ENCODE measurements at places on chromosomes 6 and 20.

DNA sequence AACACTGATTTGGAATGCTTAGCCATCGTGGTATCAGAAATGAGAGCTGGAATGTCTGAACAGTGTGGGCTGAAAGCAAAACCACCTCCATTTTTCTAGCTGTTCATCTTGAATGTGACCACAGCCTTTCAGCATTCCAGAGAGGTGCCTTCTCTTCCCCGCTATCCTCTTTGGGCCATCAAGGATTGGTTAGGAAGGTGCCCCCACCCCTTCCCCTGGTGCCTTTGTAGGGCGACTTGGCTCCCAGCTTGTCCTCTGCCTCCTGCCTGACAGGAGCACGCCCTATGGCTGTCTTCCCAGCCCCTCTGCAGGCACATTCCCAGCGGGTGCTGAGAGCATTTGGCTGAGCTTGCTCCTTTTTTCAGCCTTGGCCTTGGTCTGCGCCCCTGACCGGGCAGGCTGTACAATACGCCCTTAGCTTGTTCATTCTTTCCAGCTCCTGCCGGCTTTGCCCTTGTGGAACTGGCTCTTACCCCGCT lies 97.5 kb downstream of the ARMC2 start:
- DNase-seq, result no peak

DNA sequence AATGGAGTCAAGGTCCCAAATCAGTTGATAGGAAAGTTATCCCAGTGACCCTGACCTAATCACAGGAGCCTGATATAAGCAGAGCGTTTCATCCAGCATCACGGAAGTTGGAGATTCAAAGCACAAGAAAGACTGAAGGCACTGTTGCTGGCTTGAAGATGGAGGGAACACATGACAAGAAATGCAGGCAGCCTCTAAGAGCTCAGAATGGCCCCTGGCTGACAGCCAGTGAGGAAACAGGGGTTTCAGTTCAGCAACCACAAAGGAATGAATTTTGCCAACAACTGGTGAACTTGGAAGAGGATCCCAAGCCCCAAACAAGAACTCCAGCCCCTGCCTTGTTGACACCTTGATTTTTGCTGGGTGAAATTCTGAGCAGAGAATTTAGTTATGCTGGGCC lies 778.5 kb downstream of the MAFB start:
- peak; percentile 39 for DNase-seq

DNA sequence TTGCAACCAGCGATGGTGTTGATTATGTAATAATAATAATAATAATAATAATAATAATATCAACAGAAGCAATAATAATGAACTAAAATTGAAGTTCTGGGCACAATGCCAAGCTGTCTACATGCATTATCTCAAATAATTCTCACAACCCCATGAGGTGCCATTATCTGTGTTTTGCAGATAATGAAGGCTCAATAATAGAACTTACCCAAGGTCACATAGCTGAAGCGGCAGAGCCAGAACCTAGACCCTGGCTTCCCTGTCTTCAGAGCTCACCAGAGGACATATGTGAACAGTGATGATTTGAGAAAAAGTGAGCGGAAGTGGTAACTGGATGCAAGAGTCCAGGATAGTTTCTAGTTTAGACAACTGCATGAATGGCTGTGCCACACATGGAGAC lies 91.0 kb downstream of the HIVEP1 start:
- DNase-seq, result no peak

DNA sequence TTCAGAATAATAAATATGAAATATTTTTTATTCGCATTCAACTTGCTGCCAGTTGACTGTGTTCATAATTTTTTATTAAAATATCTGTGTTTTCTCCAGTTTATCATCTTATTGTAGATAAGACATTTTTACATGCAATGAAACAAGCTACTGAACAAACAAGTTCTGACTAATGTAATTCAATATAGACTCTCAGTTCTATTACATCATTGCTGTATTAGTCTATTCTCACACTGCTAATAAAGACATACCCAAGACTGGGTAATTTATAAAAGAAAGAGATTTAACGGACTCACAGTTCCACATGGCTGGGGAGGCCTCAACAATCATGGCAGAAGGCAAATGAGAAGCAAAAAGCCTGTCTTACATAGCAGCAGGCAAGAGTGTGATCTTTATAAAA lies 1357.7 kb upstream of the CITED2 start:
- DNase-seq, result no peak

- DNase-seq, result no peak
These were observed 28.0 kb upstream of the MCM9 start for GRCh38 chr6:118963003-118963402.

DNA sequence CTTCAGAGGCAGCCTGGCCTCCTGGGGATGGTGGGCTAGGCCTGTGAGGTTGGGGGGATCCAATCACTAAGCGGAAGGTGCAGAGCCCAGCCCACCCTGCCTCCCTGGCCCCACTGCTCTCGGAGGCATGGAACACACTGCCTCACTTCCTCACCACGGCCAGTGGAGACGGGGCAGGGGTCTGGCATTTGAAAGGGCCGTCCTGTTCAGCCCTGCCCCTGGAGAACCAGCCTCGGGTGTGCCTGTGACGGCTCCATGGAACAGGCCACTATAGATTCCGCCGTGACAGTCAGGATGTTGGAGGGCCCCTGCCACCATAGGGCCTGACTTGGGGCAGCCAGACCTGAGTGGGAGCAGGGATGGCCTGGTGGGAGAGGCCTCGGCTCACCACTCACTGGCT lies 110.2 kb downstream of the DACT2 start:
- DNase-seq, result no peak

All from tibial nerve (tissue), 4 donors.